Large intestine (tissue), 12 donors: ENCODE measurements at places on chromosomes 7 and 10. TPM values are rescaled to one million over a fixed set of nuclear protein-coding genes. Genes with fewer than 3 reads are reported as not detected.

GIMAP4 gene
- polyA plus RNA-seq = 17.8 TPM

SRGN gene
- polyA plus RNA-seq = 34.5 TPM

ALOX5 gene
- 17.6 TPM for polyA plus RNA-seq

- no peak for DNase-seq
Observed at GRCh38 chr7:36155811-36156361, 2.8 kb downstream of the EEPD1 start.

GRCh38 chr10:103278862-103279298, 1.9 kb downstream of the INA start:
- peak; percentile 34 for DNase-seq

GRCh38 chr10:80173466-80173865, 31.9 kb downstream of the ANXA11 start:
- DNase-seq = no peak

CUTC gene
- polyA plus RNA-seq = 26.4 TPM

GRCh38 chr7:97126483-97127171, 9.1 kb downstream of the SDHAF3 start:
- DNase-seq = no peak

- no peak for DNase-seq
Observed at GRCh38 chr7:129252128-129252527, 27.3 kb downstream of the AHCYL2 start.

DNA sequence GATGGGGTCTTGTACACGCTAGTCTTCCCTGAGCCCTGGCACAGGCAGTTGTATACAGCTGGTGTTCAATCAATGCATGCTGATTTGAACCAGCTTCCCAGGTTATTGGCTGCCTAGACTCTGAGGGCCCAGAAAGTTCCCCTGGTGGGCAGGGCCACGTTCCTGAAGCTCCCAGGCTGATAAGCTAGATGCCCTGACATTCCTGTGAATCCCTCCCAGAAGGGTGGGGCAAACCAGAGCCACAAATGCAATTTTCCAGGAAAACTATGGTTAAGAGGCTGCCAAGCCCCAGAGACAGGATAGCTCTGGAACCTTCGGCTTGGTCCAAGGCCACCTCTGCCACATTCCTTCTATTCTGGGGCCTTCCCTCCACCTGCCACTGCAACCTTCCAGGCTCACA, 78.2 kb downstream of the FAM53B start:
- DNase-seq = peak; percentile 79

DNA sequence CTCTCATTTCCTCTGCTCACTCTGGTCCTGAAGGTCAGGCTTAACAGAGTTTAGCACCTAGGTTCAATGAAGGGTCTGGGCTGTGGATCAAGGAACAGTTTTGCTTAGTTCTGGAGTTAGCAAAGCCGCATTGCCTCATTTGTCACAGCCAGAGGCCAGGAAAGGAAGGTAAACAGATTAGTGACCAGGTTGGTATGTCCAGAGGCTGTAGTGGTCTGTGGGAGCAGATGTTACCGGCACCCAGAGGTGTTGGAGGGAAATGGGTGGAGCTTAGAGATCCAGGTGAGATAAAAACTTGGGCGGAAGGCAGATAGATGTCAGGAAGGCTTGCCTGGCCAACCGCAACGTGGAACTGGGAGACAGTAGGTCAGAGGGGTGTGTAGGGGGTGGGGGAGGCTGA, 36.6 kb upstream of the ZMIZ2 start:
- no peak for DNase-seq

DNA sequence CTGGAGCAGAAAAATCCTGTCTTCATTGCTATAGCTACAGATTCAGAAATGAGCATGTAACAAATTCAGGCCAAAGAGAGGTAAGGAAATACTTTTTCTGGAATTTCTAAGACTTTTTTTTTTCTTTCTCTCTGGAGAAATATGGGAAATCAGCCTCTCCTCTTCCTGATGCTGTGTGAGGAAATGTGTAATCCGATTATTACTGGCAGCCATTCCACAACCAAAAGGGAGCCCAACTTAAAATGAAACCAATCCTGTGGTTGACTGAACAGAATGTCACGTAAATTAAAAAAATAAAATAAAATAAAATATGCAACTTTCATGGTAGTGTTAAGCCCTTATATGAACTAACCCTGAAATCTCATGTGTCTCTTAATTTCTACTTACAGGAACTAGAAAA, 10.7 kb upstream of the POT1 start:
- DNase-seq = no peak

TAC1 gene
- 12.9 TPM for polyA plus RNA-seq

DNA sequence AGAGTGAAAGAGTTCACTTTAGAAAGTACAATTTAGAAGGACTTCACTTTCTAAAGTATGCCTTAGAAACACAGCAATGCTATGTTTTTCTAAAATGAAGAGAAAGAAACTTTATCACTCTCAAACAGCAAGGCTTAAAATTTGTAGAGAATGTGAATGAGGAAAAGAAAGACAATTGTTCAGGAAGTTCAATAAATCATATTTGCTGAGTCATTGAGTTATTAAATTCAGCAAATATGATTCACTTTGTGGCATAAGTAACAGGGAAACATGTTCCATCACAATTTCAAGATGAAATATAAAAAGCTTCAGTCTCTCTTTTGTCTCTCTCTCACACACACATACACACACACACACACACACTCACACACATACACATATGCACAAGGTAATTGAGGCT, 187.9 kb downstream of the PCDH15 start:
- no peak for DNase-seq

GRCh38 chr10:121681997-121682687, 83.9 kb upstream of the FGFR2 start:
- DNase-seq = no peak

DNA sequence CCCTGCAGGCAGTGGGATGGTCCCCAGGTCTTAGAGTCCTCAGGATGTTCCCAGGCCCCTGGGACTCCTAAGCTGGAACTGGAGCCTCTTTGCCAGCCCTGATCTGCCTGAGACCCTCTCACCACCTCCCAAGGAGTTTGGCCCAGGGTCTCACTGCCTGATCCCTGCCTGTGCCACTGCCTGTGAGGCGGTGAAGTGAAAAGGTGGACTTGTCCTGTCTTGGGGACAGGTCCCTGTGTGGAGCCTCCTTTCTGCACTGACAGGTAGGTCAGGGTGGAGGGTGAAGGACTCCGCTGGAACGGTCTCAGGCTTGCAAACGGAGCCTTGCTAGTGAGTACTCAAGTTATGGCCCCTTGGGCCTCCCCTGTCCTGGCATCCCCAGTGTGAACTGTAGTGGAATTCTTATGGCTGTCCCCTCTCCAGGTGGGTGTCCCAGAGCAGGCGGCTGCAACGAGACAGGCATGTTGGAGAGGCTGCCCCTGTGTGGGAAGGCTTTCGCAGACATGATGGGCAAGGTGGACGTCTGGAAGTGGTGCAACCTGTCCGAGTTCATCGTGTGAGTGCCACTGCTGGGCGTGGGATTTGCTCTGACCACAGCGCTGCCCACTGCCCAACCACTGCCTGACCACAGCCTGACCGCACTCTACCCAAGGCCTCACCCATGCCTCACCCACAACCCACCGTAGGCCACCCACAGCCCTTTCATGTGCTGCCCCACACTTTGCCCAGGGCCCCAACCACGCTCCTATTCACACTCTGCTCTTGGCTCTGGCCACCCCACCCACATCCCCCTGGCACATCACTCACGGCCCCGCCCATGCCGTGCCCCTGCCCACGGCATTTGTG, 19.5 kb downstream of the RAMP3 start:
- DNase-seq = no peak

GRCh38 chr7:155920068-155920461, 107.8 kb upstream of the SHH start:
- DNase-seq = no peak

DNA sequence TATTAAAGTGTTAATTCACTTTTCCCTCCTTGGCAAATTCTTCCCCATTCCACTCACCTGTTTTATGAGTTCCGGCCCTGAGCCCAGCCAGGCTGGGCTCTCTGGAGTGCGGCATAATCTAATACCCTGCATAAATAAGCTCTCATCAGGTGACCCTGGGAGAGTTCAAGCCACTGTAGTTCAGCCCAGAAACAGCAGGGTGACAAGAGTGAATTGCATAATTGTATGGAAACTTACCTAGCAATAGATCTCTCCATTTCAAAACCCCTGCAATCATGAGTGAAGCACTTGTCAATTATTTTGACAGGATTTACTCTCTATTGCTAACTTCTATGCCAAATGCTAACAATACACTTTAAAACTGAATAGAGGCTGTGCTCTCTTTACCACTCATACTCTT, 94.7 kb downstream of the OSBPL3 start:
- DNase-seq = no peak

DNA sequence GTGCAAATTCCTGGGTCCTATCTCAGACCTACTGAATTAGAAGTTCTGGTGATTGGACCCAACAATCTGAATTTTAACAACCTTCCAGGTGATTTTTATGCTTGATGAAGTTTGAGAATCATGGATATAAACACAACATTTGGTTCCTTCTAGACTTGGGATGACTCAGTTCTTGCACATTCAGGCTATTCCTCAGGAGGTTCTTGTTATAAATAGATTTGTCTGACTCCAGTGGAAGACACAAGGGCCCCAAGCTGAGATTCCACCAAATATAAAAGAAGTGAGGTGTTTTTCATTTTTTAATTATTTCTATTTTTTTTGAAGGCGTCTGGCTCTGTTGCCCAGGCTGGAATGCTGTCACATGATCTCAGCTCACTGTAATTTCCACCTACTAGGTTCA, 9.4 kb upstream of the TAS2R16 start:
- DNase-seq = no peak

DNA sequence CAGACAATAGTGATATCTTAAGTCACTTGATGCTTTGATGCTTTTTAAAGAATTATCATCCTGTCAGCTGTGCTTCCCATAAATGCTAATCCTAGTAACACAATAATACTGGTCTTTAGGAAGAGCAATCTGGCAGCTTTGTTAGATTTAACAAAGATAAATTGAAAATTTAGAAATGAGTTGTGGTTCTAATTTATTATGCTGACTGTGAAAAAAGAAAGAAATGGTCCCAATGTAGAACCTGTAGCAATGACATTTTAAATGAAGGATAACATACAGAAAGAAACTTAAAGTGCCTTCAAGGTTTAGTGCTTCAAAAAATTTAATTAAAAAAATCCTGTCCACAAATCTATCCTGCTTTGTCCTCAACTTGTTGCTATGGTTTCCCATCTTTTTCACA, 81.6 kb upstream of the HGF start:
- no peak for DNase-seq

GRCh38 chr7:106866298-106867281, 1.5 kb downstream of the PIK3CG start:
- DNase-seq = no peak

CYP3A4 gene
- 14.3 TPM for polyA plus RNA-seq

DNA sequence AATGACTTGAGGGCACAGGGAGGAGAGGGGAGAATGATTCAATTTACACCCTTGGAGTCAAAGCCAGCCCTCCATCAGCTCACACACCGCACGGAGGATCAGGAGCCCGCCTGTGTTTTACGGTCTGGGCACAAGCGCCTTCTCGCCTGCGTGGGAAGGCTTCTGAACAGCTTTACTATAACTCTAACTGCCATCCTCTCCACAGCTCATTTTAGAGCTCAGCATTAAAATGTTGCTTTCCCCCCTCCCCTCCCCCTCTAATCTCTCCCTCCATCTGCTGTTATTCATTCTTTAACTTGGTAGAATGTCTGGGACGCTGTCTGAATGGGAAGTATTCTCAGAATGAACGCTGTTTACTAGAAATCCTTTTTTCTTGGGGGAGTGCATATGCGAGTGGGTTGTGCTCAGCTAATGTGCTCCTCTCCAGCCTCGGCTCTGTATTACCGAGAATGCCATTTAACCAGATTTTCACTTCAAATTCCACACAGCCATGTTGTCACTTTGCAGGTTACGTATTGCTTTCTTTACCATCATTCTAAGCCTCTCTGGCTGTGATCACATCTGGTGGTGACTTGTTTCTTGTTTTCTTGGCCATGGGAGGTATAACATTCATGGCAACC, 140.1 kb downstream of the GFRA1 start:
- DNase-seq = no peak

- no peak for DNase-seq
Observed at GRCh38 chr7:70321016-70321590, 722.8 kb downstream of the AUTS2 start.

DNA sequence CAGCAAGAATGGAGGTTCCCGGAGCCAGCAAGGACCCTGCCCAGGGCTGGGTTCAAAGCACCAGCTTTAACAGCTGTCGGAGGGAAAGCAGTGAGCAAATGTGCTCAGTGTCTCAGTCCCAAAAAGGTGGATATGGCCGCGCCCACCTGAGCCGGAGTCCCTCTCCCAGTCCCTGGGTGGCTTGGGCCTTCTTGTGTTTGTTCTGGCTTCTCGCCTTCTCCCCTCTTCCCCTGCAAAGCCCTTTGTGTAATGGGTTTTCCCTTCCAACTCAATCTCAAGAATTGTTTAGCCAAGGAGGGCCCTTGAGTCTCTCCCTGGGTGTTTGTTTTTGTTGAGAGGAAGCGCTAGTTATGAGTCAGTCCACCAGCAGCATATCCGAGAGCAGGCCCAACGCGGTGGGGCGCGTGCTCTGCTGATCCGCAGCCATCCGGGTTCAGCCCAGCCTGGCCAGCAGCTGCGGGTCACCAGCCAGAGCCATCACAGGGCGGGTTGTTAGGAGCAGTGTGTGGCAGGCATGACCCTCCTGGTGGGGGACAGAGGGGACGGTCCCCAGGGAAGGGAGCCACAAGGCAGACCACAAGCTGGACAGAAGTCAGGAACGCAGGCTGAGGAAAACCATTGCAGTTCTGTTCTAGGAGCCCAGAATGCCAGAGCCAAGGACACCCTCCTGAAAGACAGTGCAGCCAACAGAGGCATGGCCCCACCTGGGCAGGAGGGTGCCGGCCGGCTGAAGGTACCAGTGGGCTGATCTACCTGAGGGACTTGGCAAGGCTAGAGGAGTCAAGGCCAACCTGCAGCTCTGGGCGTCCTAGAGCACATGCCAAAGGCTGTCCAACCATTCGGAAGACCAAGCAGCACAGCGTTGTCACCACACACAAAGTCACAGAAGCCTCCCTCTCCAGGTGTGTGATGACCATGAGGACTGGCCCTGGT, 21.3 kb downstream of the CALML3 start:
- no peak for DNase-seq

- no peak for DNase-seq
Observed at GRCh38 chr10:120606051-120606764, 149.2 kb downstream of the PLPP4 start.

CDK5 gene
- 12.8 TPM for polyA plus RNA-seq

DNA sequence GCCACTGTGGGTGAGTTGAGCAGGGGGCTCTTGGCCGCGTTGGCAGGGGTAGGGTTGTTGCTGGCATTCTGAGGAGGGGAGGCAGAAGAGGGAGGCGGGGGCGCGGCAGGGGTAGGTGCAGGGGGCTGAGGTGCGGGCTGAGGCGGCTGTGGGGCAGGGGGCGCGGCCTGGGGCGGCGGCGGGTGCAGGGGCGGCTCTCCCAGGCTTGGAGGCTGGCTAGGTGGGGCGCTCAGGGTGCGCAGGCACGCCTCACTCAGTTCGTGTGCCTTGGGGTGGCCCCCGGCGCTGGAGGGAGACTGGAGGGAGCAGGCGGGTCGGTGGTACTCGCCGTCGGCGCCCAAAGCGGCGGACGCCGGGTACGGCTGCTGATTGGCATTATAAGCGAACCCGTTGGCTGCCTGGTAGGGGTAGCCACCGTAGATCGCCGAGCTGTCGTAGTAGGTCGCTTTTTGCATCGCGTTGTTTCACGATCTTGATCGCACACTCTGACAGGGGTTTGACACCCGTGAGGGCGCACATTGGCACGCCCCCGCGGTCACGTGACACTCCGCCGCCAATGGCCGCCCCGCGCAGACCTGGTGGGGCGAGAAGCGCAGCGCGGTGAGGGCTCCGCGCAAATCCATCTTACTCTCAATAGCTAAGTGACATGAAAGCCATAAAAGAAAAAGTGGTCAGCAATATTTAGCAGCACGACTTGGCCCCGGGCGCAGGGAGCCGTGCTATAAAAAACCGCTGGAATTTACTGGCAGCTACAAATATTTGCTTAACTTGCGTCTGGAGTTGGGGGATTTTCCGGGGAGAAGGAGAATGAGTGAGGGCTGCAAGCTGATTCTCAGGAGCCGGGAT, 7.9 kb upstream of the HOXA2 start:
- peak; percentile 74 for DNase-seq
